Thymus (tissue), 14 donors: ENCODE measurements at places on chromosomes 4 and X.

GRCh38 chr4:134278675-134279074 lies 77.1 kb upstream of the PABPC4L start:
- no peaks in the 10 kb centered on the region for H3K36me3 ChIP-seq
- DNase-seq: no peak
- no peak overlapping the region for H3K27ac ChIP-seq
- H3K27me3 ChIP-seq: no peaks in the 10 kb centered on the region

GRCh38 chr4:74335341-74336021 lies 27.2 kb downstream of the EPGN start:
- H3K4me3 ChIP-seq: no peak overlapping the region
- no peaks in the 10 kb centered on the region for H3K36me3 ChIP-seq
- no peaks in the 10 kb centered on the region for H3K27me3 ChIP-seq
- DNase-seq: no peak
- H3K4me1 ChIP-seq: no peaks in the 10 kb centered on the region

- no peaks in the 10 kb centered on the region for H3K4me1 ChIP-seq
- H3K27me3 ChIP-seq: no peaks in the 10 kb centered on the region
- no peaks in the 10 kb centered on the region for H3K36me3 ChIP-seq
- no peak overlapping the region for H3K27ac ChIP-seq
These were observed 133.2 kb downstream of the ENOX2 start for GRCh38 chrX:130769835-130770234.

DNA sequence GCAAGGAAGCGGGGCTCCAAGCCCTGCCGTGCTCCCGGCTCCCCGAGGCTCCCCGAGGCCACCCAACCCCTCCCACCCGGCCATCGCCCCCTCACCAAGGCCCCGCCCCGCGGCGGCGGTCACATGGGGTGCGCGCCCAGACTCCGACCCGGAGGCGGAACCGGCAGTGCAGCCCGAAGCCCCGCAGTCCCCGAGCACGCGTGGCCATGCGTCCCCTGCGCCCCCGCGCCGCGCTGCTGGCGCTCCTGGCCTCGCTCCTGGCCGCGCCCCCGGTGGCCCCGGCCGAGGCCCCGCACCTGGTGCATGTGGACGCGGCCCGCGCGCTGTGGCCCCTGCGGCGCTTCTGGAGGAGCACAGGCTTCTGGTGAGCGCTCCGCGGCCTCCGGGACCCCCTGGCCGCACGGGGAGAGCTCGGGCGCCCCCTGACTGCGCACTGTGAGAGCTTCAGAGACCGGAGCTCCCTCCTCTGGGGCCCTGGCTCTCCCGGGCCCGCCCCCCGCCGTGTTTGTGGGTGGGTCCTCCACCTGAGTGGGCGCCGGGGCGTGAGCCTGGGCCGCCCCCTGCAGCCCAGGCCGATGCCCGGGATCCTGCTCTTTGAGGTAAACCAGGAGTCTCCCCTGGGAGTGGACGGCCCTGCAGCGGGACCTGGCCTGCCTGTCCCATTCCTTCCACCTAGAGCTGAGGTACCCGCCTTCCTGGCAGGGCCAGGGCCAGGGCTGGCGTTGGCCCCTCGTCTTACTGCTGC lies at the start of gene IDUA:
IDUA (plus strand) TSS at position 166 of the 745 bp plus-strand sequence; CDS start at position 207, 41 bp downstream.
- H3K27ac ChIP-seq: peak within 1 kb of the TSS; percentile 95
- H3K4me1 ChIP-seq: peaks cover 24% of the 10 kb centered on the region
- DNase-seq: peak; percentile 81
- H3K36me3 ChIP-seq: peaks cover 5% of the 10 kb centered on the region

- H3K27me3 ChIP-seq: no peaks in the 10 kb centered on the region
- no peaks in the 10 kb centered on the region for H3K4me1 ChIP-seq
- no peak overlapping the region for H3K4me3 ChIP-seq
- H3K36me3 ChIP-seq: no peaks in the 10 kb centered on the region
These were observed 81.7 kb upstream of the GIMD1 start for GRCh38 chr4:106450249-106450648.

DNA sequence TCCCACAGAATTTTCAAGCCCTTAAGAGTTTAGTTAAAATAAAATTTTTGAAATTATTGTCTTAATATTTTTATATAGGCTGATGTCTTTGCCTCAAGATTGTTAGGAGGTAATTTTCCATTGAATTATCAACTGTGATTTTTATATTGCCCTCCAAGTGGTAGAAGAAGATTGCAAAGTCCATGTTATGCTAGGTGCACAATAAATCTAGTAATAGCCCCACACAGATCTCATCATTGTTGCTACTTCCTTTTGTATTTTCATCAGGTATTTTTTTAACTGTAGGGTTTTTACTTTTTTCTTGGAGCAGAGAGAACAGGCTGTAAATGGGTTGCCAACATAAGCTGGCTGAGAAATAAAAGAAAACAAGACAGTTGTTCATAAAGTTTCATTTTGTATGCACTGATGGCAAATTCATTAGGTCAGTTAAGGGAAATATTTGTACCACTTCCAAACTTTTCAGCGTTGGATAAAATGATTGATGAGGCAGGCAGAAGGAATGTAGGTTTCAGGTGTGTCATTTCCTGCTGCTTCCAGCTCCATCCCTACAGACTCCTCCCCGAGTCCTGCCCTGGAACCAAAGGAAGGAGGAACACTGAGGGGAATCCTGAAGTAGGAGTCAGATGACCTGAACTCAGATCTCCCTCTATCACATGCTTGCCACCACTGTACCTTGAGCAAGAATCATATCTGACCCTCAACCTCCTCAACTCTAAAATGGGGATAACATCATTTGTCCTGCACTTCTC lies 105.5 kb downstream of the PRRG1 start:
- no peak overlapping the region for H3K4me3 ChIP-seq
- no peak for DNase-seq
- no peaks in the 10 kb centered on the region for H3K27me3 ChIP-seq
- H3K27ac ChIP-seq: no peak overlapping the region

DNA sequence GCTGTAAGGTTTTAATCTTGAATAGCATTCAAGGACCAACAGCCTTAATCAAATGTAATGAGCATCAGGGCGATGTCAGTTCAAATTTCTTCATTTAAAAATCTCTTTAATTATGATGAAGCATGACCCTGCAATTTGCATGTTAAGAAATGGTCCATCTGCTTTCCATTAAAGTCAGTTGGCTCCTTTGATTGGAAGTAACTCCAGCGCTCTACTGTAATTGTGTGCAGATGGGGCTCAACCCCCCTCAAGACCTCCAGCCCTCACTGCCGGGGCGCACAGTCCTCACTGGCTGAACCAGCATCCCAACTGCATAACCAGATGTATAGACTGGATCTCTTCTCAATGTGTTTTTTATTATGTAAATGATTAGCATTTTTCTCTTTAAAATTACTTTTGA lies 126.9 kb downstream of the VCX3B start:
- no peak for DNase-seq
- no peak overlapping the region for H3K4me3 ChIP-seq
- no peaks in the 10 kb centered on the region for H3K4me1 ChIP-seq
- H3K27ac ChIP-seq: no peak overlapping the region
- H3K36me3 ChIP-seq: no peaks in the 10 kb centered on the region

DNA sequence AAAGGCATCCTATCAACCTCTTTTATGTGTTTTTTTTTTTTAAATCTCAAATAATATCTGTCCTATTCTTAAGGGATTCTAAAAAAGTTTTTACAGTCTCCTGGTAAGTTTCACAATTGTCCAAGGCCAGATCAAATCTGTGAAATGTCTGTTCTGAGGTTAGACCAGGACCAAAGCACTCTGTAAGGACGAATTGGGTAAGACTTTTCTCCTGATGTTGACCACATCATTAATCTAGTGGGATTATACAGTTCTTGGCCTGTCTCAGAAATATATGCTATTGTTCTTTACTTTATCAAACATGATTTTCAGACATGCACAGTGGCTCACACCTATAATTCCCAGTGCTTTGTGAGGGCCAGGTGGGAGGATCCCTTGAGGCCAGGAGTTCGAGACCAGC lies 45.8 kb upstream of the TMEM131L start:
- no peak overlapping the region for H3K4me3 ChIP-seq
- no peaks in the 10 kb centered on the region for H3K4me1 ChIP-seq
- no peaks in the 10 kb centered on the region for H3K27me3 ChIP-seq
- H3K27ac ChIP-seq: no peak overlapping the region

GRCh38 chr4:8267077-8267476 lies 2.5 kb upstream of the HTRA3 start:
- peaks cover 6% of the 10 kb centered on the region for H3K4me1 ChIP-seq
- H3K36me3 ChIP-seq: no peaks in the 10 kb centered on the region
- H3K27ac ChIP-seq: no peak overlapping the region
- no peak overlapping the region for H3K4me3 ChIP-seq
- DNase-seq: no peak

DNA sequence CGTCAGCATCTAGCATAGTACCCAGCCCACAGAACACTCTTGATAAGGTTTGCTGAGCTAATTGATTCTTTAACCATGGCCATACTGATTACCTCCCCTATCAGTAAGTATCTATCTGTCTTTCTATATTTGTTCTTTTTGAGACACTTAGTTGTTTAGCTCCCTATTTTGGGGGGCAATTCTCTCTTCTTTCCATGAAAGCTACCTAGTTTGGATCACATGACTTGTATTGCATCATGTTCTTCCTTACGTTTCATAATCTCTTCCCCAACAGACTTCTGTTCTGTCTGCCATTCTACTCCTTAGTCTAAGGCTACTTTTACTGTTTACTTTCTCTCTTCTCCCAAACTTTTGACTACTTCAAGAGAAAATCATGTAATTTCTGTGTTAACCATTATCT lies 39.0 kb downstream of the TBC1D19 start:
- no peaks in the 10 kb centered on the region for H3K27me3 ChIP-seq
- no peak overlapping the region for H3K27ac ChIP-seq

DNA sequence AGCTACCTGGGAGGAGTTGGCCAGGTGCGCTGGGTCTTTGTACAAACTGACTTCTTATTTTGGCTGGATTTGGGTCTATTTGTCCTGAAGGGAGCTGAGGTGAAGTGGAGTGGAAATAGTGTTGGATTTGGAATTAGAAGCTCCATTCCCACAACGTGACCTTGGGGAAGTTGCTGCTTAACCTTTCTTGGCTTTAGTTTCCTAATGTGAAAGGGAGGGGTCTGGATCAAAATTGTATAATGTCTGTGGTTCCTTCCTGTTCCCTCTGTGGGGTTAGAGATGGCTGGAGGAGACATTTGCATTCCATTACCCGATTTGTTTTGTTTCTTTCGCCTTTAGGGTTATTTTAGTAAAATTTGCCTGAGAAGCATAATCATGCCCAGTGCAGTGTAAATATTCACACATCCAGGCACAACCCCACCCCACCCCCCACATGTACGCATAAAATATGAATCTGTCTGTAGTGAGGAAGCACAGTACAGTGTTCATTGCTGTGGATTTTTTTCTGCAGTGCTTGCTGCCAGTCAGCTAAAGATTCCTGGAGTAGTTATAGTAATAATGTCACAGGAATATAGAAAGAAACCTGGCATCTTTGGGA lies 21.5 kb downstream of the JADE1 start:
- H3K36me3 ChIP-seq: peaks cover 39% of the 10 kb centered on the region
- no peak for DNase-seq
- peaks cover 5% of the 10 kb centered on the region for H3K4me1 ChIP-seq

- no peak for DNase-seq
- no peaks in the 10 kb centered on the region for H3K4me1 ChIP-seq
- H3K36me3 ChIP-seq: no peaks in the 10 kb centered on the region
- H3K27ac ChIP-seq: no peak overlapping the region
- H3K27me3 ChIP-seq: no peaks in the 10 kb centered on the region
These were observed 1028.1 kb downstream of the SH3BGRL start for GRCh38 chrX:82230013-82230412.

DNA sequence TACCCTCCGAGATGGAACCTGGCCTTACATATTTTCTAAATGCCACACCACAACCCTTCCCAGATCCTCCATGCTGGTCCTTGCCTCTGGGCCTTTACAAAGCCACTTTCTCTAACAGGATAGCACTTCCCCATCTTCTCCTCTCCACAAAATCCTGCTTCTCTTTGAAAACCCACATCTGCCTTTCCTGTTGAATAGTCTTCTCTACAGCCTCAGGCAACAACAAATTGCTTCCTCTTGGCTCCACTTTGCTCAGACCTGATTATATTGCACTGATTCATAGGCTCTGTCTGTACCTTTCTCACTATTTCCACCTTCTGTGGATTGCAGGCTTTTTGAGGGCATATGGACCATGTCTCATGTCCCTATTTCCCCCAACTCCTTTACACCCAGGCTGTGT lies 203.7 kb upstream of the MBNL3 start:
- H3K4me3 ChIP-seq: no peak overlapping the region
- no peaks in the 10 kb centered on the region for H3K4me1 ChIP-seq
- DNase-seq: no peak
- no peak overlapping the region for H3K27ac ChIP-seq

- DNase-seq: no peak
- H3K27ac ChIP-seq: no peak overlapping the region
- no peaks in the 10 kb centered on the region for H3K36me3 ChIP-seq
- H3K27me3 ChIP-seq: no peaks in the 10 kb centered on the region
- no peaks in the 10 kb centered on the region for H3K4me1 ChIP-seq
These were observed 63.9 kb upstream of the PTPN13 start for GRCh38 chr4:86530183-86530582.

DNA sequence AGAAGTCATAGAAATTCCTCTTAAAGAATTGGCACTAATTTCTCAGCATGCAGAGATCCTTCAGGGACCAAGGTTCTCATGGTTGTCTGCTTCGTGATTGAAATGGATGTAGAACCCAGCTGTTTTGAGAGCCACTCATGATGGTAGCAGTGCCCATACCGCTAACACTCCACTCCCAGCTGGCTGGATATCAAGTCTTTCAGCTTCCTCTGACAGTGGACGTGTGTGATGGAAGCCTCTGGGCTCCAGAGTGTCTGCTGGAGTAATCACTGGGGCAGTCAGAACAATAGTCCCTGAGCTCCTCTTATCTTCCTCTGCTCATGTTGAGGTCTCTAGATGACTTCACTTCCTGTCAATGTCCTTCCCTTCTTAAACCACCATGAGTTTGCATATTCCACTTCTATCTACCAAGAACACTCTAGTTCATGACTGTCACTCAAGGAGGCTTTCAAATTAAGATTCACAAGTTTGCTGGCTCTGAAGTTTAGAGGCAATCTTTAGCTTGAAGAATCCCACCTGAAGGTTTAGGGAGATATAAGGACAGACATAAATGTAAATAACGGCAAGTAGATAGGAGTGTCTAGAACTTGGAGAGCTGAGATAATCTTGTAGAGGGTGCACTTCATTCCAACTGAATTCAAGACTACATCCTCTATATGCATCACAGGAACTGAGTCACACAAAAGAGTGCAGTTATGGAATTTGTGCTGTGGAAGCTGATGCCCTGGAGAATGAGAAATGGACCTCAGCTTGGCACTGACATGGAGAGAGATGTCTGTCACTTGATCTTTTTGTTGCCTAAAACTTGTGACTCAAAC lies 64.5 kb upstream of the WDR1 start:
- DNase-seq: peak; percentile 19
- H3K36me3 ChIP-seq: no peaks in the 10 kb centered on the region
- no peaks in the 10 kb centered on the region for H3K4me1 ChIP-seq
- no peak overlapping the region for H3K27ac ChIP-seq

- H3K4me3 ChIP-seq: no peak within 1 kb of the TSS
- H3K4me1 ChIP-seq: no peaks in the 10 kb centered on the region
- H3K27ac ChIP-seq: no peak within 1 kb of the TSS
- no peaks in the 10 kb centered on the region for H3K27me3 ChIP-seq
- no peak for DNase-seq
These were observed at the start of gene COX7B2 for GRCh38 chr4:46909078-46909477. Gene COX7B2, minus strand, starts transcription at chr4:46909245. Its CDS starts 174,053 bp downstream, at chr4:46735192.

GRCh38 chr4:140884431-140885058 lies 128.4 kb upstream of the TBC1D9 start:
- no peaks in the 10 kb centered on the region for H3K36me3 ChIP-seq
- no peak overlapping the region for H3K4me3 ChIP-seq
- H3K27me3 ChIP-seq: no peaks in the 10 kb centered on the region
- H3K4me1 ChIP-seq: no peaks in the 10 kb centered on the region
- peak; percentile 61 for DNase-seq

- no peaks in the 10 kb centered on the region for H3K4me1 ChIP-seq
- no peaks in the 10 kb centered on the region for H3K27me3 ChIP-seq
- no peak overlapping the region for H3K4me3 ChIP-seq
- H3K36me3 ChIP-seq: no peaks in the 10 kb centered on the region
- no peak for DNase-seq
These were observed 174.6 kb downstream of the ZNF330 start for GRCh38 chr4:141395246-141395830.
